ENCODE measurements at places on chromosomes 11 and 22.

DNA sequence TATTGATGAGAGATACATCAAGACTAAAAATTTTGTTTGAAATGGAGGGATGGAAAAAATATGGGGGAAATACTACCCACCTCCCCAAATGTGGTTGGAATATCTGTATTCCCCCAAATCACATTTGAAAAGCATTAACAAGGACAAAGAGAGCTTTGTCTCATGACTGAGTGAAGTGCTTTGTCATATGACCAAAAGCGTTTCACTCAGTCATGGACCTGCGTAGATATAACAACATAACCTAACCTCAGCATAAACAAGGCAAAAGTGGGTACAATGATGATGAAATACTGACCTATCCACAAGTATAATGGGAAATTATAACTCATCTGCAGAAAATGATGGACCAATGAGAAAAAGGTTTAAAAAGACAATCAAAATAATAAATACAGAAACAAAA, 418.3 kb downstream of the TBC1D22A start:
- DNase-seq, result no peak

- DNase-seq, result no peak
Measured at GRCh38 chr22:17997456-17997855, 26.9 kb downstream of the MICAL3 start.

- DNase-seq, result no peak
Measured at GRCh38 chr11:119567688-119568582, 145.0 kb upstream of the THY1 start.

GRCh38 chr22:35521358-35522224, 19.0 kb upstream of the RASD2 start:
- no peak for DNase-seq

DNA sequence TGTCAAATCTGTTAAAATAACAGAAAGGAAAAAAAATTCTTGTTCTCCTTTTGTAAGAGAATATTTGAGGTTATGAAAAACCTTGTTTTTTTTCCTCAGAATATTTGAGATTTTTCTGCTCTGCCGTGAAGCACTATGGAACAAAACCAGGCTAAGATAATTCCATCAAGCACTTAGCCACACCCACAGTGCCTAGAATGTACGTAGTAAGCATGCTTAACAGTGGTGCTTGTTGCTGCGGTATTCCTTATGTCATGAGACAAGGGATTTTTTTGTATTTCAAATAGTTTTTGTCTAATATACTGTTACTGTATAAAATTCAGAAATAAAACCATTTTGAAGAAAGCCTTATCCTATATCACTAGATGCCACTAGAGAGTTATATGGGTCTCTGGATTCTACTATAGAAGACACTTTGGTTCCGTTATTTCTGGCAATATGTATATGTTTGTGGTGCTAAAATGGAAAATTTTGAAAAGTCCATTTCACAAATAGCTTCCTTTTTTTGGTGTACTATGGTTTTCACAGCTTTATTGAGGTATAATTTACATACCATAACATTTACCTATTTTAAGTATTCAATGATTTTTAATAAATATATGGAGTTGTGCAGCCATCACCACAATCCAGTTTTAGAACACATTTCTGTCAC, 23.7 kb downstream of the PDHX start:
- no peak for DNase-seq

- DNase-seq, result peak; percentile 78
Measured at GRCh38 chr11:62560566-62561103, 13.1 kb downstream of the EEF1G start.

DNA sequence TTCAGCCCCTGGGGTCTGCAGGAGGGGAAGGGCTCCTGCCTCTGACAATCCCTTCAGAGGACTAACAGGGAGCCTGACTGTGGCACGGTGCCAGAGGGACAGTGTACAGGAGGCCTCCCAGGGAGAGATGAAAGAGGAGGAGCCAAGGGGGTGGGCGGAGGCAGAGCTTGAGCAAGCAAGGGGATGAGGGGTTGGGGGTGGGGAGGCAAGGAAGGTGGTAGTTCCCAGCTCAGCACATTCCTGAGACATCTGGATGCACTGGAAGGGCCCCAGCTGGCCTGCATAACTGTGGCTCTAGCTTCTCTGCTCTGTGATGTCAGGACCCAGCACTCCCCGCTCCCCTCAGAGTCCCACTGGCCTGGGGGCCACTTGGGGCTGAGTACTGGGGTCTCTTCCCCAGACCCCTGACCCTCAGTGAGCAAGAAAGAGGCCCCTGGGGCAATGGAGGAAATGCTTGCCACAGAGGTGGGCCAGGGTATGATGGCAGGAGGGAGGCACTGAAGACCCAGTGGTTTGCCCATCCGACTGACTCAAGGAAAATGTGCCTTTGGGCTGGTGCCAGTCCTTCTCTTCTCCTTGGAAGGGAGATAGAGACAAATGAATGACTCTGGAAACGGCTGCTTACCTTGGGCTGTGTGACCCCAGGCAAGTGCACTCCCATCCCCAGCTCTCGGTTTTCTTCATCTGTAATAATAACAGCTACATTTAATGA, 13.3 kb downstream of the CREB3L1 start:
- no peak for DNase-seq

GRCh38 chr11:57640068-57640800, 9.5 kb downstream of the YPEL4 start:
- no peak for DNase-seq

- DNase-seq, result no peak
Measured at GRCh38 chr11:72766152-72766902, 14.1 kb upstream of the ARAP1 start.

GRCh38 chr11:27453701-27454100, 18.9 kb downstream of the LGR4 start:
- no peak for DNase-seq

DNA sequence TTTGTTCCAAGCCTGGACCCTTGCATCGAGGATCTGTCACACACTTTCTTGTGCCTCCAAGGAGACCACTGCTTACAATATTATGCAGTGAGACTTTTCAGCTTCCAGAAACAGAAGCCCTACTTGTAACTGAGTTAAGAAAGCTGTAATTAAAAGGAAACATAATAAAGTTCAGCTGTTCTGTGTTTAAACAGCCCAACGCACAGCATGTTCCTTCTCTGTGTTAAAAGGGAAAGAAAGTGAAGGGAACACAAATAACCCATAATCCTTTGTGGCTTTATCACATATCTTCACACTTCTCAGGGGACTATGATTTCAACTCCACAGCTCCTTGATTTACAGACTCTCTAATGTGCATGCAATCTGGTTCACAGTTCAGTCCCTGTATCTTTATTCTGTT, 200.3 kb upstream of the MTNR1B start:
- DNase-seq, result no peak

DNA sequence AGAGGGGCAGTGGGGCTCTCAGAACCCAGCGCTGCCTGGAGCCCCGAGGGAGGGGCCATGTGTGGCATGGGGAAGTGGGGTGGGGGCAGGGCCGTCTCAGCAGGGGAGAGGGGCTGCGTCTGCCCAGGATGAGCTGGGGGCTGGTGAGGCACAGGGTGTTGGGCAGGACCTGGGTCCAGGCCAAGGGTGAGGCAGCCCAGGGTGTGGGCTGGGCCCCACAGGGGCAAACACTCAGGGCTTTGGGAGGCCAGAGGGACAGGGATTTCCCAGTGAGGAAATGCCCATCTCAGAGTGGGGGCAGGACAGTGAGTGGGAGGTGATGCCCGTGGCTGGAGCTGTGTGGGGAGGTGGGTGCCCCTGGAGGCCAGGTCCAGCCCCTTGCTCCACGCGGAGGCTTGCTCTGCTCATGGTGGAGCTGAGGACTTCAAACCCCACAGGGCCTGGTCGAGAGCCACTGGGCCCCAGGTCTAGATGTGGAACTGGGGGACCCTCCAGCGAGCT, 5.4 kb downstream of the PLXNB2 start:
- DNase-seq, result no peak

GRCh38 chr11:25920356-25920755, 411.6 kb upstream of the ANO3 start:
- DNase-seq, result no peak

- no peak for DNase-seq
Measured at GRCh38 chr22:45793892-45794291, 122.3 kb downstream of the ATXN10 start.

DNA sequence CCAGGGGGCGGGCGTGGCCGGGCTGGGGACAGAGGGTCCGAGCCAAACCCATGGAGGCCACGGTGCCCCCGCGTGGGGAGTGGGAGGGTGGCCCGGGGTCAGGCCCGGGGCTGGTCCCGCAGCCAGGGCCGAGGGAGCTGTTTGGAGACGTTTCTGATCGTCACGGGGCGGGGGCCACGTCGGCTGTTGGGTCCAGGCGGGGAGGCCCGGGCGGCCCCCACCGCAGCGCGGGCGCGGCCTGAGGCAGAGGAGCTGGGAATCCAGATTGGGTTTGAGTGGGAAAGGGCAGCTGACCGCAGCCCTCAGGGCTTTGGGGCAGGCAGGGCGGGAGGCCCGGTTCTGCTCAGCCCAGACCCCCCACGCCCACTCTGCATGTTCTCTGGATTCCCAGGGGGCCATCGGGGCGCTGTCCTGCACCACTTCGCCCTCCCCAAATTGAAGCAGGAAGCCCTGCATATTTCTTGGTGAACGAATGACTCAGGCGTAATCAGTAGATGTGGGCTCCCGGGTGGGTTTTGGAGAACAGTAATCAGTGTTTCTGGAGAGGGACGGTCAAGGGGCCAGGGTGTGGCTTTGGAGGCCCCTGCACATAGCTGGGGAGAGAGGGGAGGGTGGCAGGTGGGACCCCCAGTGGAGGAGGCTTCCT, 583 bp downstream of the MRPL23 start:
- DNase-seq, result no peak

DNA sequence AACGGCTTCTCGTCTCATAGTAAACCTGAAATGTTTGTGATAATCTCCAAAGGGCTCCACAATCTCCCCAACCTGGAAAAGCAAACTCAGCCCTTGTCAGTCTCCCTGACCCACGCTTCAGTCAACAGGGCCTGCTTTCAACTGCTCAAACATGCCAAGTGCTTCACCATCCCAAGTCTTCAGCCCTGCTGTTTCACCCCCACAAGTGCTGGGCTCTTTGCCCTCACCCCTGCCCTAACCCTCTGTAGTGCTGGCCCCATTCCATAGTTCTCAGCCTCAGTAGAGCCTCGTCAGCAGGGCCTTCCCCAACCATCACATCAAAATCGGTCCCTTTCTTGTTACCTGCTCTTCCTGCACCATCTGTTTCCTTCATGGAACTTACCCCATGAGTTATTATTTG, 43.4 kb upstream of the NFRKB start:
- DNase-seq, result no peak

DNA sequence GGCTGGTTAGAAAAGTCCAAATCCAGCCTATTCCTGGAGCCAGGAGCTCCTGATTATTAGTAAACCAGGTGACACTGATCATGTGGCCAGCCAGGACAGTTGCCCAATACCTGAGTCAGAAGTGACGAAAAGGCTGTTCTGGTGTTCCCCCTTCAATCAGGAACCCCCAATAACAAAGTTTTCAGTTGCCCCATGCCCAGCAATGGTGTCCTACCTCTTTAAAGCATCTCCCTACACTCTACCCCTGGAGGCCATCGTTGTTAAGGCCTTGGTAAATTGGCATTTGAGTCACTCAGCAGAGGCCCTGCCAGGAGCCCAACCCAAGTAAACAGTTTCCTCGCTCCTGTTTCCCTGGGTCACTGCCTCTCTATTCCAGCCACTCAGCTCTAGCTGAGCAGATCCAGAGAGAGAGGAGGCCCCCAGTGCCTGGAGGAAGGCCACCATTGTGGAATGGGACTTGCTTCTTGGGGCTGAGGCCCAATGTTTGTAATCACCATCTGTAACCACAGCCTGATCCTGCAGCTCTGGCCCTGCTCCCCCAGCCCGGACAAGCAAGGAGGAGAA, 25.0 kb downstream of the ARHGAP1 start:
- no peak for DNase-seq

DNA sequence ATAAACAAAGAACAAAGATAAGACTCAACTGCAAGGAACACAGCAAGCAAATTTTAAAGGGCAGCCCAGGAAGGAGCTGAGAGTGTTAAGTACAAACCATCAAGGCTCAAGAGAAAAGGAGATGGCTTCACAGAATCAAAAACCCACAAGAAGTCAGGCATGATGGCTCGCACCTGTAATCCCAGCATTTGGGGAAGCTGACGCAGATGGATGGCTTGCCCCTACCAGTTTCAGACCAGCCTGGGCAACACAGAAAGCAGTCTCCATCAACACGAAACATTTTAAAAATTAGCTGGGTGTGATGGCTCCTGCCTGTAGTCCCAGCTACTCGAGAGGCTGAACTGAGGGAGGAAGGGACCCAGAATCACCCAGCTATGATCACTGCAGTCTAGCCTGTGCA, 32.6 kb downstream of the MAPK1 start:
- no peak for DNase-seq

- DNase-seq, result no peak
Measured at GRCh38 chr11:122625976-122626665, 29.4 kb upstream of the UBASH3B start.

DNA sequence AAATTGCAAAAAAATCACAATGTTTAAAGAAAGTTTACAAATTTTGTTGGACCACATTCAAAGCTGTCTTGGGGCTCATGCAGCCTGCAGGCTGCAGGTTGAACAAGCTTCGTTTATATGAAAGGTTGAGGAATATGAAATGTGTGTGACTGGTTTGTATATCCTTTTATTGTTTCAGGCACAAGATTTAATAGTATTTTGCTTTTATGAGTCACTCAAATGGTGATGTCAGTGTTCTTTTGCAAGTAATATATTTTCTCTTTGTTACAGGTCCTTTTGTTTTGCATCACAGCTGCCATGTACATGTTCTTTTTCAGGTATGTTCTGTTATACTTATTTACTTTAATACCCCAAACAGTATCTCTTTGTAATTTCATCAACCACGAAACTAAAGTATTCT, 198.6 kb downstream of the TMEM135 start:
- no peak for DNase-seq

GRCh38 chr22:23359583-23360123, 179.3 kb downstream of the BCR start:
- no peak for DNase-seq

Measured in stimulated activated CD8-positive, alpha-beta memory T cell treated with anti-CD3 and anti-CD28 coated beads, Interleukin-7, amount 100 ng/mL, for 4 hours (primary cell).